ENCODE measurements at places on chromosomes 1 and 21. TPM values are rescaled to one million over a fixed set of nuclear protein-coding genes. Genes with fewer than 3 reads are reported as not detected.

GRCh38 chr1:116486424-116486823, 84.4 kb downstream of the CD58 start:
- H3K27ac ChIP-seq, result no peak overlapping the region
- DNase-seq, result no peak
- H3K4me1 ChIP-seq, result peaks cover 49% of the 10 kb centered on the region
- no peak overlapping the region for H3K4me3 ChIP-seq
- H3K27me3 ChIP-seq, result no peaks in the 10 kb centered on the region
- no peaks in the 10 kb centered on the region for H3K36me3 ChIP-seq

WNT9A gene
- 4.8 TPM for total RNA-seq

DNA sequence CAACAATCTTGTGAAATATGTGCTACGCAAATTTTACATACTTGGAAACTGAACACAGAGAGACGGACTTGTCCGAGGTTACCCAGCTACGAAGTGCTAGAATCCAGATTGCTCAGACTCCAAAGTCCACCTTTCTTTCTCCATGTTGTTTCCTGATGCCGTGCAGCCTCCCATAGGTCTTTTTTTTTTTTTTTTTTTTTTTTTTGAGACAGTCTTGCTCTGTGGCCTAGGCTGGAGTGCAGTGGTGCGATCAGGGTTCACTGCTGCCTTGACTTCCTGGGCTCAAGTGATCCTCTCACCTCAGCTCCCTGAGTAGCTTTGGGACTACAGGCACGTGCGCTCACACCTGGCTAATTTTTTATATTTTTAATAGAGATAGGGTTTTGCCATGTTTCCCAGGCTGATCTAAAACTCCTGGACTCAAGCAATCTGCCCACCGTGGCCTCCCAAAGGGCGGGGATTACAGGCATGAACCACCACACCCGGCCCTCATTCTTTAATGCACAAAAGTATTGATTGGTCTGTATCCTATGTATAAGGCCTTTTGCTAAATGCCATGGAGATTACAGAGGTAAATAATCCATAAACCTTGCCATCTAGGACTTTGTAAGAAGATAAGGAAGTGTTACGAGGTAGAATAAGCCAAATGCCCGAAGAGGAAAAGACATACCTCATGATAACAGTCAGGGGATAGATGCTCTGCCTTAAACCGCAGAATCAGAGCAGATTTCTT, 92.8 kb downstream of the C1orf21 start:
- H3K27ac ChIP-seq, result no peak overlapping the region
- DNase-seq, result no peak
- peaks cover 29% of the 10 kb centered on the region for H3K36me3 ChIP-seq
- H3K27me3 ChIP-seq, result no peaks in the 10 kb centered on the region
- H3K4me1 ChIP-seq, result peaks cover 49% of the 10 kb centered on the region

DNA sequence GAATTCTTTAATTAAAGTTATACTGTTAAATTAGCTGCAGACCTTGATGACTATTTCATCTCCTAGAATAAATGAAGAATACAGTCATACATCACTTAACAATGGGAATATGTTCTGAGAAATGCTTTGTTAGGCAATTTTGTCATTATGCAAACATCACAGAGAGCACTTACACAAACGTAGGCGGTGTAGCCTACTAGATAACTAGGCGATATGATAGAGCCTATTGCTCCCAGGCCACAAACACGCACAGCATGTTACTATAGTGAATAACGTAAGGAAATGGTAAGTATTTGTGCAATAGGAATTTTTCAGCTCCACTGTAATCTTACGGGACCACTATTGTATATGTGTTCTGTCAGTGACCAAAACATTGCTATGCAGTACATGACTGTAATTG, 37.6 kb upstream of the DESI2 start:
- H3K27ac ChIP-seq, result no peak overlapping the region
- H3K36me3 ChIP-seq, result no peaks in the 10 kb centered on the region
- no peaks in the 10 kb centered on the region for H3K27me3 ChIP-seq
- DNase-seq, result no peak
- no peak overlapping the region for H3K4me3 ChIP-seq
- no peaks in the 10 kb centered on the region for H3K4me1 ChIP-seq

- H3K27ac ChIP-seq, result no peak overlapping the region
- no peak overlapping the region for H3K4me3 ChIP-seq
- H3K27me3 ChIP-seq, result no peaks in the 10 kb centered on the region
- H3K36me3 ChIP-seq, result no peaks in the 10 kb centered on the region
- no peak for DNase-seq
Measured at GRCh38 chr1:181080556-181080955, 7.9 kb upstream of the IER5 start.

DNA sequence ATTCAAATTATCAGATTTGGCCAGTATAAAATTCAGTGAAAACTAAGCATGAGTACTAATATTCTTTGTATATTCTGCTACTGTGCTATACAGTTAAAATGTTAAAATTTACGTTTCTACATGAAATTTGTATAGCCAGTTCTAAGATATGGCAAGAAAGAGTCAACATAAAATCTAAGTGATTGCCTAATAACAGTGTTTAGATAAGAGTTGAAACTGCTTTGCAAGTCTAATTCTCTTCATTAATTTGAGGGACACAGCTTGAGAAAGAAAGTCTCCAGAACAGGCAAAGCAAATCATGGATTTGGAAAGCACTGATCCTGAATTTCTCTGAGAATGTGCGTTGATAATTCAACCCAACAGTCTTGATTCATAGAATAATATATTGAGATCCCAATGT, 630.9 kb upstream of the USP24 start:
- H3K4me3 ChIP-seq, result no peak overlapping the region
- no peaks in the 10 kb centered on the region for H3K4me1 ChIP-seq
- H3K27ac ChIP-seq, result no peak overlapping the region
- H3K36me3 ChIP-seq, result no peaks in the 10 kb centered on the region
- no peaks in the 10 kb centered on the region for H3K27me3 ChIP-seq

DNA sequence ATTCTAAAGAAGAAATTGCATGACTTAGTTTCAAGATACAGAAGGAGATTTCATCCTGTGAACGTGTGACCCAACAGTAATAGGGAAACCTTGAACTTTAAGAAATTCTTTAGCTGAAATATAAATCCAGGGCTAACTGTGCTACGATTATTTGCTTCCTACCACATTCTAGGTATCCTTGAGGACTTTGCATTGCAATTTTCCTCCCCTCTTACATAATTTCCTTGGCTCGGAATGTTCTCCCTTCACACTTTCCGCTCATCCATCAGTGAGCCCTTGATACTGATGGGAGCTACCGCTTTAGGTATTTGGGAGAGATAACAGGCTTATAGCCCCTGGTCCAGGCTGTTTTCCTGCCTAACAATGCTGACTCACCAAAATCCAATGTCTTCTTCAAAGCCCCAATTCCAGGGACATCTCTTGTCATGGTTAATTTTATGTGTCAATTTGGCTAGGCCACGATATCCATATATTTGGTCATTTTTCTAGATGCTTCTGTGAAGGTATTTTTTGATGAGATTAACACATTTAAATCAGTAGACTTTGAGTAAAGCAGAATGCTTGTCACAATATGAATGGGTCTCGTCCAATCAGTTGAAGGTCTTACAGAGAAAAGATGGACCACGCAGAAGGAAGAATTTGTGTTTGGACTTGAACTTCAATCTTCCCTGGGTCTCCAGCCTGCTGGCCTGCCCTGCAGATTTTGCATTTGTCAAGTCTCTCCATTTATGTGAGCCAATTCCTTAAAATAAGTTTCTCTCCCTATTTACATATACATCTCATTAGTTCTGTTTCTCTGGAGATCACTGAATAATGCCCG, 121.2 kb downstream of the PTPN14 start:
- no peak overlapping the region for H3K27ac ChIP-seq
- no peak overlapping the region for H3K4me3 ChIP-seq
- H3K27me3 ChIP-seq, result no peaks in the 10 kb centered on the region
- no peaks in the 10 kb centered on the region for H3K36me3 ChIP-seq

DNA sequence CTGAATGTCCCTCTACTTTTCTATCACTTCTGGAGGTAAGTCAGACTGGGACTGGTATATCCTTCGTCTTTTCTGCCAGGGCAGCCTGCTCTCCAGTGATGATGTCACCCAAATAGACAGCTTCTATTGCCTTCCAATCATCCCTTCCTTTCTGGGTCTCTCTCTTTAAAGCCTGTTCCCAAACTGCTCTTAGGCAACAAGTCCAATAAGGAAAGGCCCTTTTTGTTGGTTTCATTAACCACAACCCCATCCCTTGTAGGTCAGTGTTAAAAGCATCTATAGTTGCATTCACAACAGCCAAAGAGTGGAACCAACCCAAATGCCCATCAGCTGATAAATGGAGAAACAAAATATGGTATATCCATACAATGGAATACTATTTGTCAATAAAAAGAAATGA, 114.4 kb downstream of the CNIH3 start:
- peaks cover 18% of the 10 kb centered on the region for H3K4me1 ChIP-seq
- no peak overlapping the region for H3K27ac ChIP-seq
- no peak for DNase-seq
- H3K4me3 ChIP-seq, result no peak overlapping the region
- H3K27me3 ChIP-seq, result no peaks in the 10 kb centered on the region

DNA sequence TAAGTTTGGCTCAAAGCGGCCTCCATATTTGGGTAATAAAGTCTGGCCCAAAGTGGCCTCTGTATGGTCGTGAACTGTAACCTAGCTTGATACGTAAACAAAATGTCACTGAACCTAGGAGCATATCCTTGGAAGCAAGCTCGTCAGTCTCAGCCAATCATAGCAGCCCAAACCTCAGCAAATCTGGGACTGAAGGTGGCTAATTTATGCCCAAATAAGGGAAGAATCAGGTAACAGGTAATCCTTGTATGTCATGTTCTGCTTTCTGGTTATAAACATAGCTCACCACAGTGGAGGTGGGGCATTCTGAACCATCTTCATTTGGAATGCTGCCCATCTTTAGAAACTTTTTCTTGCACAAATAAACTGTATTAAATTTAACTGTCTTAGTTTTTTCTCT, 281.1 kb downstream of the TTLL7 start:
- no peaks in the 10 kb centered on the region for H3K4me1 ChIP-seq
- no peak for DNase-seq
- no peak overlapping the region for H3K27ac ChIP-seq
- H3K36me3 ChIP-seq, result no peaks in the 10 kb centered on the region

GRCh38 chr1:211261229-211261628, 2.1 kb downstream of the RCOR3 start:
- peaks cover 55% of the 10 kb centered on the region for H3K4me1 ChIP-seq
- no peak for DNase-seq
- peak overlapping the region; percentile 93 for H3K4me3 ChIP-seq
- peak overlapping the region; percentile 99 for H3K27ac ChIP-seq
- no peaks in the 10 kb centered on the region for H3K27me3 ChIP-seq

TLCD4 gene
- total RNA-seq, result 75.7 TPM

- H3K4me3 ChIP-seq, result peak within 1 kb of the TSS; percentile 78
- H3K36me3 ChIP-seq, result no peaks in the 10 kb centered on the region
- peaks cover 30% of the 10 kb centered on the region for H3K4me1 ChIP-seq
- peak within 1 kb of the TSS; percentile 46 for H3K27ac ChIP-seq
Measured at GRCh38 chr1:94819945-94820746, at the start of gene SLC44A3. Gene SLC44A3, plus strand, starts transcription at chr1:94820357. Its CDS starts 95 bp downstream, at chr1:94820452.

DNA sequence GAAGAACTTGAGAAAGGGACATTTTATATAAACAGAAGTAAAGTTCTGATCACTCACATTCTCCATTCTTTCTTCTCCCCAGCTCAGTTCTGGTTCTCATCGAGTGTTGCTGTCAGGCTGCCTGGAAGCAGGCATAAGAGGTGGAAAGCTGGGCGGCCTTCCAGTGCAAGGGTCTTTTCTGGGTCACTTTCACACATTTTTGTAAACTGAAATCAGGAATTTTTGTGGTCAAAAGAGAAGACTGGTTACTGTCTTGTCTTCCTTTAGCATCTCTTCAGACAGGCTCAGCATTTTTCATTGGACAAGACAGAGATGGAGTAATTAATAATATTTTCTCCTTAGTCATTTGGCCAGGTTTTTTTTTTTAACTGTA, 93.7 kb downstream of the CTH start:
- H3K27me3 ChIP-seq, result peaks cover 6% of the 10 kb centered on the region
- no peak overlapping the region for H3K4me3 ChIP-seq
- no peaks in the 10 kb centered on the region for H3K4me1 ChIP-seq
- no peaks in the 10 kb centered on the region for H3K36me3 ChIP-seq
- H3K27ac ChIP-seq, result no peak overlapping the region

CAPN8 gene
- not detected for total RNA-seq

DNA sequence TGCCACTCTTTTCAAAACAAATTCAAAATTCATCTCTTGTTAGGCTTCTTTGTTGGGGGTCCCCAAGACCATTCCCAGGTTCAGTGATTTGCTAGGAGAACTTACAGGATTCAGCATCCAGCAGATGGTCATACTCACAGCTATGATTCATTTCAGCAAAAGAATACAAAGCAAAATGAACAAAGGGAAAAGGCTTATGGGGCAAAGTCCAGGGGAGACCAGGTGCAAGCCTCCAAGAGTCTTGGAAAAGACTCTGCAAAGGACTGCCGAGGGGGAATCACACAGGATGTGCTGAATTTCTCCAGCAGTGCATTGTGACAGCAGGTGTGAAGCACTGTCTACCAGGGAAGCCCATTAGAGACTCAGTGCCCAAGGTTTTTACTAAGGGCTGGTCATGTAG, 7.3 kb downstream of the TRAF5 start:
- DNase-seq, result no peak
- no peaks in the 10 kb centered on the region for H3K27me3 ChIP-seq
- no peaks in the 10 kb centered on the region for H3K36me3 ChIP-seq
- H3K4me3 ChIP-seq, result no peak overlapping the region
- H3K27ac ChIP-seq, result no peak overlapping the region
- peaks cover 20% of the 10 kb centered on the region for H3K4me1 ChIP-seq

- H3K27me3 ChIP-seq, result no peaks in the 10 kb centered on the region
- H3K4me3 ChIP-seq, result no peak overlapping the region
- H3K27ac ChIP-seq, result no peak overlapping the region
- no peak for DNase-seq
Measured at GRCh38 chr1:197438010-197438790, 170.1 kb downstream of the CRB1 start.

GRCh38 chr1:42848823-42849537, 2.6 kb downstream of the ZNF691 start:
- H3K4me1 ChIP-seq, result peaks cover 39% of the 10 kb centered on the region
- H3K36me3 ChIP-seq, result peaks cover 33% of the 10 kb centered on the region
- H3K4me3 ChIP-seq, result no peak overlapping the region
- no peaks in the 10 kb centered on the region for H3K27me3 ChIP-seq
- DNase-seq, result no peak

GRCh38 chr1:160997323-160998038, 23.5 kb downstream of the F11R start:
- no peaks in the 10 kb centered on the region for H3K27me3 ChIP-seq
- H3K27ac ChIP-seq, result peak overlapping the region; percentile 64
- no peak overlapping the region for H3K4me3 ChIP-seq
- peaks cover 17% of the 10 kb centered on the region for H3K36me3 ChIP-seq
- DNase-seq, result peak; percentile 52

BEST4 gene
- total RNA-seq, result 0.11 TPM

- H3K4me3 ChIP-seq, result no peak overlapping the region
- peak overlapping the region; percentile 34 for H3K27ac ChIP-seq
- no peaks in the 10 kb centered on the region for H3K4me1 ChIP-seq
- no peak for DNase-seq
Measured at GRCh38 chr1:204979891-204980649, 62.9 kb upstream of the CNTN2 start.

GRCh38 chr1:163980394-163980793, 578.6 kb upstream of the PBX1 start:
- no peaks in the 10 kb centered on the region for H3K36me3 ChIP-seq
- peaks cover 4% of the 10 kb centered on the region for H3K27me3 ChIP-seq
- DNase-seq, result no peak
- no peak overlapping the region for H3K4me3 ChIP-seq
- H3K27ac ChIP-seq, result no peak overlapping the region
